ENCODE measurements at places on chromosomes 11 and 22.

DNA sequence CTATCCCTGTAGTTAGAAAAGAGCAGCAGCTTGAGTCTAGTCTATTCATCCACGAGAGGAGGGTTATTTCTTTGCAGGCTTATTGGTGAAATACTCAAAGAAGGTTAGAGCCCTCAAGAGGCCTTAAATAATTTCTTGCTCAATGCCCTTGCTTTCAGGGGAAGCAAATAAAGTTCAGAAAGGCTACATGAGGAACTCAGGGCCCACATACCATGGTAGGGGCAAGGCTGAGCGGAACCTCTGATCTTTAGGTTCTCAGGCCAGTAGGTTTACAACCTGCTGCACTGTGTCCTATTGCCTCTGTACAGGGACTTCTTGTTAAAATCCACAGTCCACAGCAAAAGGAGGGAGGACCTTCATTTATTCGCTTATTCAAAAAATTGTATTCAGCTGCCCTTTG lies 101.7 kb downstream of the ADAMTS15 start:
- DNase-seq = no peak

DNA sequence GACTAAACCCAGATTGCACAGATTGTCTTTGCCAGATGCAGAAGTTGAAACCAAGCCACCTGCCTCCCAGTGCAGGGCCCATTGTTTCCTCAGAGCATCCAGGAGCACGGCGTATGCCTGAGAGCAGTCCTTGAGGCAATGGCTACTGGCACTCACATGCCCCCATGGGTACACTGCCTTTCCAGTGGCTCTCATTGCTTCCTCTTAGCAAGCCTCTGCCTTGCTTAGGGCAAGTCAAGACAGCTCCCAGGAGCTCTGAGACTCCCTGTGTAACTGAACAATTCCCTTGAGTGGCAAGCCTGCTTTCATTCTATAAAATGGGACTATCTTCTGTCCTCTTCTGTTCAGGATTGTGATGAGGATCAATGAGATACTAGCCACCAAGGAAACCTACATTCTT lies 4.1 kb downstream of the SYTL2 start:
- DNase-seq = no peak

DNA sequence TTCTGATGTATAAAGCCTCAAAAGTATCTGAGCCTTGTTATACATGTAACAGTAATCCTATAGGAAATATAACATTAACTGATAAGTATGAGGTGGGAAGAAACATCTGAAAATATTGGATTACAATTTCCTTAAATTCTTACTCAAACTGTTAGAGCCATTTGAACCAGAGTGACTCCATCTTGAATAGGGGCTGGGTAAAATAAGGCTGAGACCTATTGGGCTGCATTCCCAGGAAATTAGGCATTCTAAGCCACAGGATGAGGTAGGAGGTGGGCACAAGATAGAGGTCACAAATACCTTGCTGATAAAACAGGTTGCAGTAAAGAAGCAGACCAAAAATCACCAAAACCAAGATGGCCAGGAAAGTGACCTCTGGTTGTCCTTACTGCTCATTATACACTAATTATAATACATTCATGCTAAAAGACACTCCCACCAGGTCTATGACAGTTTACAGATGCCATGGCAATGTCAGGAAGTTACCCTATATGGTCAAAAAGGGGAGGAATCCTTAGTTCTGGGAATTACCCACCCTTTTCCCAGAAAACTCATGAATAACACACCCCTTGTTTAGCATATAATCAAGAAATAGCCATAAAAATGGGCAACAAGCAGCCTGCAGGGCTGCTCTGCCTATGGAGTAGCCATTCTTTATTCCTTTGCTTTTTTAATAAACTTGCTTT lies 114.9 kb downstream of the PGR start:
- no peak for DNase-seq

- no peak for DNase-seq
Measured at GRCh38 chr11:121350314-121351082, 57.9 kb downstream of the SC5D start.

- no peak for DNase-seq
Measured at GRCh38 chr11:120909676-120910416, 114.1 kb upstream of the TBCEL start.

All from heart left ventricle (tissue), 16 donors.